ENCODE measurements at places on chromosomes 1 and 21.

- DNase-seq, result no peak
Observed at GRCh38 chr1:226733304-226733703, 5.8 kb downstream of the ITPKB start.

DNA sequence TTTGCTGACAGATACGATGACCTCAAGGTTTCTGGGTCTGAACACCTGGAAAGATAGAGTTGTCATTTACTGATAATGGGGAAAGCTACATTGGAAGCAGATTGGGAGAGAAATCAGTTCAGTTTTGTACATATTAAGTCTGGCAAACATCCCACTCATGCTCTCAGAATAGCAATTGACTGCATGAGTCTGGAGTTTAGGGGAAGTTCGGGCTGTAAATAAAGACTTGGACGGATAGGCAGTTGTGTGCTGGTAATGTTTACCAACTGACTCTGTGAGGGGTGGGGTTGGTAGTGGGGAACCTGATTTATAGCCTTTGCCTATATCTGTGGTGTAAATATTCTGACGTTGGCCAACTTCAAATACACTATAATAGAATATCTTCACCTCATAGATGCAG, 4.0 kb downstream of the H6PD start:
- DNase-seq, result no peak

DNA sequence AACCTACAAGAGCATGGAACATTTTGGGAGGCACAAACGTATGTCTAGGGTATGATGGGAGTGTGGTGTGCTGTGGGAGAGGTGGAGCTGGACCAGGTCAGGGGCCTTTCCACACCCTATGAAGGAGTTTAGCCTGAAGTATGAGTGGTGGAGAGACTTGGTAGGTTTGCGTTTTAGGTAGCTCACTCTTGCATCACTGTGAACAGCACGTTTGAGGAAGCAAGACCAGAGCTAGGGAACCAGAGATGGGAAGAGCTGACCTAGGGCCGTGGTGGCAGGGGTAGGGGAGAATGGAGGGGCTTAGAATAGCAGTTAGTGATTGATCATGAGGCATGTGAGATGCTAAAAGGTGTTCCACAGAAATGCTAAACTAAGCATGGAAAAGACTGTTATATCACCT, 25.1 kb upstream of the ZFP69B start:
- DNase-seq, result no peak

DNA sequence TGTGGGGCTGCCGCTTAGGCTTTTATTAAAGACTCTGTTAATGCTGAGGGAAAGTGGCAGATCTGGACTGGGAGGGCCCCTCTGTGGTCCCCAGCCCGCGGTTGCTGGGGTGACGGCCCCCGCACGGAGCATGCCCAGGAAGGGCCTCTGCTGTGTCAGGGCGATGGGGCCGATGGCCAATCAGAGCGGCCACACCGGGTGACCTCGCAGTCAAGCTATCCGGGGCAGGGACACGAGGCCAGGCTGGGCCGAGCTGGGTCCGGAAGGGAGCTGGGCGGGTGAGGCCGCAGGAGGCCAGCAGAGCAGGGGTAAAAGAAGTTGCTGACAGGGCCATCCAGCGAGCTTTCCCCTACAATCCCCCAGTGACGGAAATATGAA, 145.1 kb downstream of the CASZ1 start:
- DNase-seq, result no peak

- DNase-seq, result no peak
Observed at GRCh38 chr1:28127617-28128257, 39.3 kb upstream of the EYA3 start.

DNA sequence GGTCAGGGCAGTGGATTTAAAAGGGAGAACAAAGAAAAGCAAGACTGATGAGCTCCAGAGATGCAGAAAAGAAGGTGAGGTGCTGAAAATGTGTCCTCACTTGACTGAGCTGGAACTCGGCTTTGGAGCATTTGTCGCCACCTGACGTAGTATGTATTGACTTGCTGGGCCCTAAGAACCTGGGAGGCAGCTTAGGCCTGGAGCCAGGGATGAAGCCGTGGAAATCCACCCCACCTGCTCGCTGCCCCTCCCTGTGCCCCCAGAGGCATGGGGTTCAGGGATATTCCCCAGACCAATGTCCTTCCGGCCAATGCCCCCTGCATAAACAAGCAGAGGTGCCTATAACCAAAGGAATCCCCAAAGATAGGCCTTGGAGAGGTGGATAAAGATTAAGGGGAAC, 14.3 kb downstream of the MRAP start:
- DNase-seq, result no peak

DNA sequence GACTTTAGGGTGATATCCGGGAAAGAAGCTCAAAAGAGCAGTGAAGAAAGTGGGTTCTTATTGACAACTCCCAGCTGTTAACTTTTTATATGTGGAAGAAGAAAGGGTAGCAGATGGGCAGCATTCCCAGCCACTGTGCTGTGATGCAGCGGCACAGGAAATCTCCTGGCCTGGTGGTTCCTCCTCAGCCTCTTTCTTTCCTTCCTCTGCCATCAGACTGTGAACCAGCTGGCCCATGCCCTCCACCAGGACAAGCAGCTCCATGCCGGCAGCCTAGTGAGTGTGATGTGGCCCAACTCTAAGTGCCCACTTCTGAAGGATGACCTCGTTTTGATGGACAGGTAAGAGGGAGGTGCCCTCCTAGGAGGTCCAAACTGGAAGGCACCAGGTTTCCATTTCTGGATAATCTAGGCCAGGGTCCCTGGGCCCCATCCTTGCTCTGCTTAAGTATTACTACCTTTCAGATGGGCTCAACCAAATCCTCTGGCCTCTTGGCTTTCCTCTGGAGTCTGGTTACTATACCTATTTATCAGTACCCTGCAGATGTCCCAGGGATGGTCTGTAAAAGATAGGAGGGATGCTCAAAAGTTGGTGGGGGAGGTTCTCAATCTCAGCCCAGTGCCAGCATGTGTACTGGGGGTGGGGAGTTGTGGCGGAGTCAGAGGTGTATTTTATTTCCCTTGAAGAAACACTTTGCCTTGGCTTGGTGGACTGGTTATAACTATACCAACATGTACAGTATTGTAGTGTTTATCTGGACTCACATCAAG, 17.0 kb downstream of the MFN2 start:
- DNase-seq, result no peak

DNA sequence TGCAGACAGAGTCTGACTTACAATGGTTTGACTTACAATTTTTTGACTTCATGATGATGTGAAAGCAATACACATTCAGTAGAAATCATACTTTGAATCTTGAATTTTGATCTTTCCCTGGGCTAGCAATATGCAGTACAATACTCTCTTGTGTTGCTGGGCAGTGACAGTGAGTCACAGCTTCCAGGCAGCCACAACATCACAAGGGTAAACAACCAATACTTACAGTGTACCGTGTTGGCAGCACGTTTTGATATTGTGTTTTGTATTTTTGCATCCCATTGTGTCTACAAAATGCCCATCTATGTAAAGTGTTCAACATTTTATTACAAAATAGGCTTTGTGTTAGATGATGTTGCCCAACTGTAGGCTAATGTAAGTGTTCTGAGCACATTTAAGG, 150.9 kb downstream of the NTMT2 start:
- no peak for DNase-seq

GRCh38 chr1:147214325-147214724, 10.8 kb downstream of the FMO5 start:
- DNase-seq, result no peak

DNA sequence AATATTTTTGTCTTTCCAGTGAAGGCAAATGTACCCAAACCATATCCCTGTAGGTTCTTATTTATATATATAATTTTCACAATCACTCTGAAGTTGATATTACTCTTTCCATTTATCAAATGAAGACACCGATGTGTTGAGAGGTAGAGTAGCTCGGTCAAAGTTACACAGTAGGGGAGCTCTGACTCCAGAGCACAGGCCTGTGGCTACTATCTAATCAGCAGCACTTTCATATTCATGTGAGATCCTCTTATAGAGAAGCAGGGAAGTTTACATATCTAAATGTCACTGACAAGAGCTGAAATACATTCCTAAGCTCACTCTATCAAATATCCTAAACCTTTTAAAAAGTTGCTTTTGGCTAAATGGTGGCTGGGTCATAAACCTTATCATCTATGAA, 241.1 kb upstream of the B3GALT2 start:
- DNase-seq, result no peak

GRCh38 chr1:201371276-201371675, 6.2 kb downstream of the TNNT2 start:
- no peak for DNase-seq

DNA sequence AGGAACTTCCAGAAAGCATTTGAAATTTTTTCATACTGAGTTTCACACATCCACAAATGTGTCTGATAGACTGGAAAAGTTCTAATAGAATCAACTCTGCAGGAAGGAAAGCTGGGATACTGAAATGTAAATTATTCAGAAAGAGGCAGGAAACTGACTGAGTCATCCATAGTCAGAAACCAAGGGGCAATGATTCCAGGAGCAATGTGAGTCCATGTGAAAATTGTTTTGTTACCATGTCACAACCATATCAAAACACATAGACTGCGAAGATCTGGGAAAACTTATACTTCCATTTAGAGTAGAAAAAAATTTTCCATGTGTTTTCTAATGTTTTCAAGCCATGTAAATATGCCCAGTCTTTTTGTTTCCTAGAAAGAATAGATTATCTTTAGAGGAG, 142.3 kb upstream of the TMPRSS15 start:
- no peak for DNase-seq

DNA sequence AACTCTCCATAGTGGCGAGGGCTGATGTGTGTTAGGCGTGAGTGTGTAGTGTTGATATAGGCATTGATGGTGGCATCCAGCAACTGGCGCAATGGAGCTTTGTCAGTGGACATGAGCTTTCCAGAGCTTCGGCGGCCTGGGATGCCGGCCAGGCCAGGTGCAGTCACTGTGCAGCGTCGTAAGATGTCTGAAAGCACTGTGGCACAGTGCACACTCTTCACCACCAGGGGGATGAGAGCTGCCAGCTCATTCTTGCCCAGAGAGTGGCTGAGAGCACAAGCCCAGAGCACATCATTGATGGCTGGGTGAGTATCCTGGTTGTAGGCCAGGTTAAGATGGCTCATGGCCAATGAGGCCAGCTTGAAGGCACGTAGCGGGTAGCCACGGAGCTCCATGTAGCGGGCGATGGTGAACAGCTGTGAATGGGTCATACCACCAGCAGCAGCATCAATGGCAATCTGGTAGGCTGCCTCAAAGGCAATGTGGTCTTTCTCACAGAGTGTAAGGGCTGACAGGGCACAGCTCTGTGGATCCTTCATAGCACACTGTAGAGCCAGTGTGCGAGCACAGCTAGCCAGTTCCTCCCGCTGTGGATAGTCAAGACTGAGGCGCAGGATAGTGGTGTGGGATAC, 6.7 kb downstream of the UROD start:
- no peak for DNase-seq

DNA sequence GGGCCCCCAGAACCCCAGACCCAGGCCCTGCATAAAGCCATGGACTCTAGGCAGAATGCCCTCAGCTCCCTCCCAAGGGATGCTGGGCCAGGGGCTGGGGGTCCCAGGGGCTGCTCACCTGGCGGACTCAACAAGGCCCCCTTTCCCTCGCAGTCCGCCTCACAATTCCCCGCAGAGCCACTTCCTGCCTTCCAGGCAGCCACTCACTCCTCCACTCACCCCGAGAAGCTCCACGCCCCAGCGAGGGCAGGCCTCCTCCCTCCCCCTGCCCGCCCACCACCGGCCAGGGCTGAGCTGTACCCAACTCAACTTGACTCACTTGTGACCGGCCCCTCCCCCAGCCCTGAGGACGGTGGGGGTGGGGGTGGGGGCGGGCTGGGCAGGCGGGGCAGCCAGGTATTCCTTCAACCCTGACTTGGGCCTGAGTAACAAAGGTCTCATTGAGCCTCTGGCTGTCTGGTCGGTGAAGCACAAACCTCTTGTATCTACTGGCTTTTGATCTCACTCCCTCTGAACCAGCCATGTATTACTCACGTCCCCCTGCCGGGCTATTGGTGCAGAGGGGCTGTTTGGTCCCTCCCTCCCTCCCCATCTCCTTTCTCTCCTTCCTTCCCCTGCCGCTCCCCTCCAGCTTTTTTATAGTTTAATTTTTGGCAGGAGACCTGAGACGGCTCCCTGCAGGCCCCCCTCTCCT, 5.9 kb downstream of the BLACAT1 start:
- no peak for DNase-seq

- DNase-seq, result no peak
Observed at GRCh38 chr1:72827278-72827677, 544.9 kb upstream of the NEGR1 start.

DNA sequence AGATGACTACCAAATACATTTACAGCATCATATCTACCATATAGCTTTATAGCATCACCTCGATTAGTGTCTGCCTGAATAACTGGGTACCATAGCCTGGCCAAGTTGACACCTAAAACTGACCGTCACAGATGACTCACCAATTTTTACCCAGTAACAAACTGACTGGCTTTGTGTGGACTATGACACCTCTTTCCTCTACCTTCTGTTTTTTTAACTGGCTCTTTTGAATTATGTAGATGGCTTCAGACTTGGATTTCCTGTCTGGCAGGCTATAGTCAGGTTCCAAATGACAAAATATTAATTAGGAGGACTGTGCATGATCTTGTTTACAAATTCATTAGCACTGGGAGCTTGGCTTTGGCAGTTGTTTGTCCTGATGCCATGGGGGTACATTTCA, 360.3 kb downstream of the TGFB2 start:
- DNase-seq, result no peak
